NCI-H69 (cell line): ENCODE measurements at places on chromosomes 6 and 20.

GRCh38 chr6:79135973-79136470 is 58.0 kb upstream of the PHIP start:
- no peak for DNase-seq

- peak; percentile 83 for DNase-seq
Observed at GRCh38 chr6:125533710-125534397, 215.6 kb upstream of the HEY2 start.

DNA sequence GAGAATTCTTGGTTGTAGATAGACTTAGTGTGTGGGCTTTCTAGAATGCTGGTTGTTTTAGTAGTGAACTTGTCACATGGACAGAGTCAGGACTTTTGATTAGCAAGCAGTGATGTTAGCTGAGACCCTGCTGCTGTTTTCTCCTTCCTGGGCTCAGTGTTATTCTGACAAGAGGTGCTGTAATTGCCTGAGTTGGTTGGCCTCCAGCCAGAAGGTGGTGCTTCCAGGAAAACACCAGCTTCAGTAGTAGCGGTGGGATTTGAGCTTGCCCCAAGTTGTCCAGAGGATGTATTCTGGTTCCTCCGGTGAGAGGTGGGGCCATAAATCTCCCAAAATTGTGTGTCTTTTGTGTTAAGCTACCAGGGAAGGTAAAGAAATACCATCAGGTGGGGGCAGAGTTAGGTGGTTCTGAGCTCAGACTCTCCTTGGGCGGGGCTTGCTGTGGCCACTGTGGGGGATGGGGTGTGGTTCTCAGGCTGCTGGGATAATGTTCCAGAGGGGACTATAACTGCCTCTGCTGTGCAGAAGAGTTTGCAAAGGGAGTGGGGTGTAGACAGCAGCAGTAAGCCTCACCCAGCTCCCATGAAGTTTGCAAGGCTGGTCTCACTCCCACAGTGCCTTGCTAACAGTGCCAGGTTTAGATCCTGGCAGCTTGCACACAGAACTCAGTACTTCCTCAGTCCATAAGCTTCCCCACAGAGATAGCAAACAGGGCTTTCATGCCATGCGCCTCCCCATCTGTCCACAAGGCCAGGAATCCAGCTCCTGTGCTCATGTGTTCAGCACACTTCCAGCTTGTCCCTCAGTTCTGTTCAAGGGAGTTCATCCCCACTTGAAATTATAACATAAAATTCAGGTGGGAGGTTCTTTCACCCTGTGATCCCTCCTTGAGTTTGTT is 278.4 kb upstream of the PTCHD4 start:
- DNase-seq, result peak; percentile 96

DNA sequence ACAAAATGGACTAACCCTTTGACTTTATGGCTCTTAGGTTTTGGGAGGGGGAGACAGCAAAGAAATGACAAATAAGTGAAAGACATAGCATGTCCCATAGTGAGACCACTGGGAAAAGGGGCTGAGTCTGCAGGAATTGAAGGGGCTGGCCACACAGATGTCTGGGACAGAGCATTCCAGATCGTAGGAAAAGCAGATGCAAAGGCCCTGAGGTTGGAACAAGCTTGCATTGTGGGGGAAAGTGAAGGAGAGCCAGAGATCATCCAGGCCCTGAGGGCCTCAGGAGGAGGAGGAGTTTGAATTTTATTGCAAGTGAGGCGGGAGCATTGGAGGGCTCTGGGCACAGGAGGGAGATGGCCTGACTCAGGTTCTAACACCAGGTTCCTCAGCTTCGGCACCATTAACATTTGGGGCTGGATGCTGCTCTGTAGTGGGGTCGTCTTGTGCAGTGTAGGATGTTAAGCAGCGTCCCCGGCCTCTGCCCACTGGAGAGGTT is 97.5 kb downstream of the CEBPB start:
- no peak for DNase-seq

DNA sequence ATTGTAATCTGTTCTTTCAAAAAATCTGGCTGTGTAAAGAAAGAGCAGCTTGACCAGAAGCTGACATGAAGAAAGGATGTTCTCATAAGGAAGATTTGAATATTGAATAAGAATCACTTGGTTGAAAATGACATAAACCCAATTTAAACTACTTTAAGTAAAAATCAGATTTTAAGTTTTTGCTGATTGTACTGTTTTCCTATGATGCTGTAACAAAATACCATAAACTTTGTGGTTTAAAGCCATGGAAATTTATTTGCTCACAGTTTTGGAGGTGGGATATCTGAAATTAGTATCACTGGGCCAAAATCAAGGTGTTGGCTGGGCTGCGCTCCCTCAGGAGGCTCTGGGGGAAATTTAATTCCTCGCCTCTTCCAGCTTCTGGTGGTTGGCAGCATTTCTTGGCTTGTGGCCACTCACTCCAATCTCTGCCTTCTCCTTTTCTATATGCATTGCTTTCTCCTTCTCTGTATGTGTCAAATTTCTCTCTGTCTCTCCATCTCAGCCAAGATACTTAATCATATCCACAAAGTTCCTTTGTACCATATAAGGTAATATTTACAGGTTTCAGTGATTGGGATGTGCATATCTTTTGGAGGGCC is 141.2 kb upstream of the ZFP64 start:
- DNase-seq, result no peak

DNA sequence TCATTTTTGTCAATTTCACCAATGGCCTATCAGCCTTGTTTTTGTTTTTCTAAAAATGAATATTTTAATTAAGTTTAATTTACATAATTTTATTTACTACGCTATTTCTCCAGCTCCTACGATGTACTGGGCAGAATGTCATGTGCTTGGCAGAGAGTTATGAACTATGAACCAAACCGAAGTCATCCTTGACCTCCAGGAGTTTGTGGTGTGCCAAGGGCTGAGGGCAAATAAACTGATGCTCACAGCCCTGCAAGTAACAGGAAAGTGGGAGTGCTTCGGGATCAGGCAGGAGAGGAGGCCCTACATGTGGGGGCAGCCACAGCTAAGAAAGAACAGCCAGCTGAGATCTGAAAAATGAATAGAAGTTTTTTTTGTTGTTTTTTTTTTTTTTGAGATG is 38.6 kb downstream of the ZNF217 start:
- no peak for DNase-seq

DNA sequence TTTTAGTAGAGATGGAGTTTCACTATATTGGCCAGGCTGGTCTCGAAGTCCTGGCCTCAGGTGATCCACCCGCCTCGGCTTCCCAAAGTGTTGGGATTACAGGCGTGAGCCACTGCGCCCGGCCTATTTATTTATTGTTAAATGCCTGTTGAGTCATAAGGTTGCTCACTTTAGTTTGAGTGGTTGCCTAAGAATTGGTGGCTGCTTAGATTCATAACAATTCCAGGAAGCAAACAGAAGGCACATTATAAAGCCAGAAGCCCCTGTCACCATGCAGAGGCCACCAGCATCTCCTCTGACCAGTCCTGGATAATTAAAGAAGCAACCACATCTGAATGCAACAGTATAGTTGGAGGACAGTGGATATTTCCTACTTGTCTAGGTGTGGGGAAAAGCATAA is 24.0 kb upstream of the ARMH2 start:
- DNase-seq, result no peak

DNA sequence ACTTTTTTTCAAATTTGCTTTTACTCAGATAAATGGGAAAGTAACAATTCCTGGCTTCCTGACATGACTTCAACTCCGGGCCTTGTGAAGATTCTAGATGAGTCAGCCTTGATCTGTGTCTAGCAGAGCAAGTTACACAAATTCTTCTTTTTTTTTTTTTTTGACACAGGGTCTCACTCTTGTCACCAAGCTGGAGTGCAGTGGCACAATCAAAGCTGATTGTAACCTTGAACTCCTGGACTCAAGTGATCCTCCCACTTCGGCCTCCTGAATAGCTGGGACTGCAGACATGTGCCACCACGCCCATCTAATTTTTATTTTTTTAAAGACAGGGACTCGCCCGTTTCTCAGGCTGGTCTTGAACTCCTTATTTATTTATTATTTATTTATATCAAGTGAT is 7.3 kb upstream of the ARHGAP18 start:
- DNase-seq, result no peak

DNA sequence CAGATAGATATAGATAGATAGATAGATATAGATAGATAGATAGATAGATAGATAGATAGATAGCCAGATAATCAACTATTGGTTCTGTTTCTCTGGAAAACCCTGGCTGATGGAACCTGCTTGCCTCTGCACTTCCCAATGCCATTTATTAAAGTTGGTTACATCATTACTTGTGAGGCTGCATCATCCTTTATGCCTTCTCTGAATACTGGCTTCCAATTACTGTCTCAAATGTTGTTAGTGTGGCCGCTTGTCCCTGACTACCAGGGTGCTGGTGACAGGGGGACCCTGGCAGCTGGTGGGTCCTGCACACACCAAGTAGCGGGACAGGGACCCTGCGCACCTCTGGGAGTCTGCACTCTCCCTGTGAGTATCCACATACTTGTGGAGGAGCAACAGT is 3.9 kb upstream of the SLPI start:
- DNase-seq, result no peak

GRCh38 chr6:17469006-17469832 is 75.8 kb downstream of the CAP2 start:
- DNase-seq, result peak; percentile 19

GRCh38 chr6:38554014-38554413 is 85.7 kb downstream of the BTBD9 start:
- no peak for DNase-seq

DNA sequence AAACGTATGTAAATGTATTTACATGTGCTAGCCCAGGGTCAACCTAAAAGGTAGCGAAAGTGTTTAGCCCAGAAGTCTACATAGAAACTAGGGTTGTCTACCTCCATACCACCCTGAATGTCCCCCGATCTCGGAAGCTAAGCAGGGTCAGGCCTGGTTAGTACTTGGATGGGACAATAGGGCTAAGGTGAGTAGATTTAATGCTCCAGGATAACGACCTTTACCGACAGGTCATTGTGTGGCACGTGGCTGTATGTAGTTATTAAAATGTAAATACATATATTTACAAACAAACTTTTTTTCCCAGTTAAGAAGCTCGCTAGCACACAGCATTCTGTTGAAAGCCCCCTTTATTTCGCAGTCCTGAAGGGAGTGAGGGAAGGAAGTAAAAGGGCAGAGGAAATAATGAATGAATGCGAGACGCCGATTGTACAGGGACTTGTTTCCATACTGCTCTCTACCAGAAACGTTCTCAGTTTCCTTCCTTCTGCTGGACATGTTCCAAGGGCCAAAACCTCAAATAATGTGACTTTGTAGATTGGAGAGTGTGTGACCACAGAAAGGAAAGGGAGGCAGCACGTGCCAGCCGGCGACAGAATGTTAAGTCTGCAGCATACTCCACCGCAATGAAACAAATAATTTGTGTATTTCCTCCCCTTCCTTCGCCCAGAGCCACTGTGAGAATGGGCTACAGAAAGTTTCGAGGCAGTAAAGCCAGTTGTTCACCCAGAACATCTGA is 612 bp downstream of the ADAT2 start:
- peak; percentile 68 for DNase-seq

- peak; percentile 8 for DNase-seq
Observed at GRCh38 chr6:116476002-116476678, 15.0 kb downstream of the CALHM6 start.

GRCh38 chr6:8739454-8739853 is 304.1 kb upstream of the SLC35B3 start:
- no peak for DNase-seq

- peak; percentile 67 for DNase-seq
Observed at GRCh38 chr6:28953585-28954258, 29.9 kb upstream of the TRIM27 start.

GRCh38 chr6:5506149-5506548 is 244.8 kb downstream of the FARS2 start:
- DNase-seq, result no peak

- no peak for DNase-seq
Observed at GRCh38 chr6:54307439-54307910, 766 bp upstream of the TINAG start.

DNA sequence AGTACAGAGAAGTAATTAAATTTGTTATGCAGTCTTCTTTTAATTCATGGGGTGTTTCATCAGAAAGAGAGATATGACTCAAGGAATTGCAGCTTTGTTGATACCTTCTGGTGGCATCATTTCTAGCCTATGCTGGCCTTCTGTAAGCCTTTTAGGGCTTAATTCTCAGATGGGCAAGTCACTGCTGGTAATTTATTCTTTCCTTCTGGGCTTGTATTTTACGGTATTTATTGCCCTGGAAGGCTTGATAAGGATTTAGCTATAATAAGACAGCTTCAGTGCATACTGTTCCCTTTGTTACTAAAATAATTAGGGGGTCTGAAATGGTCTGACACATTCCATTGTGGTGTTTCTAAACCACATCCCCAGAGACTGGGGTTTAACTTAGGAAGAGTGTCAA is 57.9 kb upstream of the EMILIN3 start:
- DNase-seq, result no peak

- peak; percentile 87 for DNase-seq
Observed at GRCh38 chr20:48769069-48769983, 58.5 kb downstream of the PREX1 start.

GRCh38 chr6:26240157-26241032 is 124.6 kb upstream of the BTN3A2 start:
- DNase-seq, result no peak

- peak; percentile 10 for DNase-seq
Observed at GRCh38 chr20:4046311-4046924, 31.1 kb upstream of the RNF24 start.

DNA sequence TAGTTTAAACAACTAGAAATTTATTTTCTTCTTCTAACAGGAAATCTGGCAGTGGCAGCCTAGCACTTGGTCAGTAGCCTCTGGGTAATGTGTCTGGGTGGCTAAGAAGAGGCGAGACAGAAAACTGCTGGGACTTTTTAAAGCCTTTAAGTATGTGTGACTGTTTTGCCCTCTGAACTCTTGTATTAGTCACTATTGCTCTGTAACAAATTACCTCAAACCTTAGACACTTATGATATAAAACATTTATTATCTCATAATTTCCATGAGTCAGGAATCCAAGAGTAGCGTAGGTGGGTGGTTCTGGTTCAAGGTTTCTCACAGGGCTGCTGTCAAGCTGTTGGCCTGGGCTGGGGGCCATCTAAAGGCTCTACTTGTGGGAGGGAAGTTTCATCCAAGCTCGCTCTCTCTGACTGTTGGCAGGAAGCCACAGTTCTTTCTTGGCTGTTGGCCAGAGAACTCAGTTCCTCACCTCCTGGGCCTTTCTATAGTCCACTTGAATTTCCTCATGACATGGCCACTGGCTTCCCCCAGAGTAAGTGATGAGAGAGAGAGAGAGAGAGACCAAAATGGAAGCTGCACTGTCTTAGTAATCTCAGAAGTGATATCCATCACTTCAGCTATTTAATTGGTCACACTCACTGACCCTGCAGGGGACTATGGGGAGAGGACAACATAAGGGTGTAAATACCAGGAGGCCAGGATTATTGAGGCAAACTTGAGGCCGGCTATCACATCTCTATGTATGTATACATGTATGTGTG is 17.4 kb upstream of the TBC1D22B start:
- DNase-seq, result peak; percentile 96

DNA sequence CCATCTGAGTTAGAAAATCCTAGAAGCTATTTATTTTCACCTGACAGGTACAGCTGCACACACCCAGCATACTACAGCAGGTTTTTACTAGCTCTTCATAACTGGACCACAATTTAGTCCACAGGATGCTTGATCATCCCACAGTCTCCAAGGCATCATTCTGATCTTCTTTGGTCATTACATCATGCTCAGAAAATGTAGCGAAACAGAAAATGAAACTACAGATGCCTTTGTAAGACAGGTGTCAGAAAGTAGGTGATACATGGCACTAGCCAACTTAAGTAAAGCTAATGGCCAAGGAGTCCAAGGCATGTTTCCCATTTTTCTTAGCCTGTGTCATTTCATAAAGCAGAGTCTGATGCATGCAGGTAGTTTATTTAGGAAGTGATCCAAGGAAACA is 102.3 kb downstream of the HTR1B start:
- DNase-seq, result no peak
